ENCODE measurements at places on chromosomes 12 and 14.

GRCh38 chr12:109861689-109862314 lies 18.5 kb downstream of the GLTP start:
- no peak for DNase-seq

DNA sequence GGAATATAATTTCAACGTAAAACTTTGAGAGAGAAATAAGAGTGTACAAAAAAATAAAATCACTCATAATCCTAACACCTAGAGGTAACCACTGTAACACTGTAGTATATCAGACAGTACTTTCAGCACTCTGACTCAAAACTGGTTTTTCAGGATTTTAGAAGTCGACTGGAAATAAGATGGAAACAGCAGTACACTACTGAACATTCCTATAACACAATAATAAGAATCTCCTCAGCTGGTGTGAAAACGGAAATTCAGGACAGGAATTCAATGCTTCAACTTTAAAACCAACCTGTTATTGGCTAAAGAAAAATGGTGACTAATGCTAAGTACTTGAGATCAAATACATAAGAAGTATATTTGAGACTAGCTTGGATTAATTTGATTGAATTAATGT lies 12.3 kb upstream of the PITPNM2 start:
- DNase-seq: no peak

- DNase-seq: peak; percentile 25
Measured at GRCh38 chr14:58571769-58572472, 65.8 kb upstream of the DACT1 start.

GRCh38 chr12:29750131-29750927 lies 33.4 kb downstream of the TMTC1 start:
- DNase-seq: no peak

DNA sequence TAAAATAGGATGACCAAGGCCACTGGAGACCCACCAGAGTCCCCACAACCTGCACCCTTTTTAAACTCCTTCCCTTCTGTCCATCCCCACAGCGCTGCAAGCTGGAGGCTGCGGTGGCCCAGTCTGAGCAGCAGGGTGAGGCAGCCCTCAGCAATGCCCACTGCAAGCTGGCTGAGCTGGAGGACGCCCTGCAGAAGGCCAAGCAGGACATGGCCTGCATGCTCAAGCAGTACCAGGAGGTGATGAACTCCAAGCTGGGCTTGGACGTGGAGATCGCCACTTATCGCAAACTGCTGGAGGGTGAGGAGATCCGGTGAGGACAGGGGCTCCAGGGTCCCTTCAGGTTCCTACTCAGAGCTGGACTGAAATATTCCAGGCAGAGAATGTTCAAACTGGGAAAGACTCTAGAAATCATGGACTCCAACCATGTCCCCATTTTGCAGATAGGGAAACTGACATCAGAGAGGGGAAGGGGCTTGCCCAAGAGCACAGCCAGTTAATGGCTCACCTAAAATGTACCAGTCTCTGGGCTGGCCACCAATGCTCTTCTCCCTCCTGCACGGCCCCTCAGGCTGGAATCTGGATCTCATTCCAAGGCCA lies 17.2 kb downstream of the KRT85 start:
- DNase-seq: no peak

GRCh38 chr12:39490500-39491282 lies 47.8 kb upstream of the KIF21A start:
- DNase-seq: no peak

DNA sequence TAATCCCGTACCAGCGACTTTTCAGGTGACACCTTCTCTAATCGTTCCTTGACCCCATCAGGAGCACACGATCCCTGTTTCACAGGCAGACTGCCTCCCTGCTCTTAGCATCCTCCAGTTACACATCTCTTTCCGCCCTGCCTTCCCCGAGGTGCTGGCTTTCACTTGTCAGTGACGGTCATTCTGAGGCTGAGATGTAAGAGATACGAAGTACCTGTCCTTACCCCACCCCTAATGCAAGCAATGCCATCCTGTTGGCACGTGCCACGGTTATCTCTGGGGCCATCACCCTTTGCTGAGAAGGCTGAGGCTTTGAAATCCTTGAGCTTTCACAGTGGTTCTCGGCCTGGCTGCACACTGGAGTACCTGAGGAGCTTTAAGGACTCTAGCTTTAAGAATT lies 24.4 kb downstream of the B4GALNT3 start:
- no peak for DNase-seq

DNA sequence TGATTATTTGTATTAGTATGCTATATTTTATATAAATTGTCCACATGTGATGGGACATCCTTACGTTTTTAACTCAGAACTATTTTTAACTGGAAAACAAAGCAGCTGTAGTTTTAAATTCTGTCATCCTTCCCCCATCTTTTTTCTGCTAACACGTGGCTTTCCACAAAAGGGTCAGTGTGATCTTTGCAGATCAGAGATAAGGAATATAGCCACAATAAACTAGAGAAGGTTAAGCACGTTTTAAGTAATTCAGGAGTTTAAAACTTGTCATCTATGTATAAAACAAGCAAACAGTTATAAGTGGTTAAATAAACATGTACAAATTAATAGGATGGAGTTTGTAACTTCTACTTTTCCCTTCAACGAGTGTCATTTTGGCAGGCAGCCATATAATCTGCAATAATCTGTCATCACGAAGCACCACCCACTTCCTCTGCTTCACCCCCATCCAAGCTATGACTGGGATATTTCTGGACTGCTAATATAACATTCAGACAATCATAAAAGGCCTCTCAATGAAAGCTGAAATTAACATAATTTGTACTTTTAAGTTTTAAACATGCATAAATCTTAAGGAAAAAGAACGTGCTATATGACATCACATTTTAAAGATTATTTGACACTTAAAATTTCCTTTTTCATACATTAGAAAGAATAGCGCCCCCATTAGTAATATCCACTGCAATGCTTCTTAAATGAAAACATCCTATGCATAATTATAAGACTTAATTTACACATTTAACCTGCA lies 15.3 kb downstream of the TAOK3 start:
- peak; percentile 60 for DNase-seq

DNA sequence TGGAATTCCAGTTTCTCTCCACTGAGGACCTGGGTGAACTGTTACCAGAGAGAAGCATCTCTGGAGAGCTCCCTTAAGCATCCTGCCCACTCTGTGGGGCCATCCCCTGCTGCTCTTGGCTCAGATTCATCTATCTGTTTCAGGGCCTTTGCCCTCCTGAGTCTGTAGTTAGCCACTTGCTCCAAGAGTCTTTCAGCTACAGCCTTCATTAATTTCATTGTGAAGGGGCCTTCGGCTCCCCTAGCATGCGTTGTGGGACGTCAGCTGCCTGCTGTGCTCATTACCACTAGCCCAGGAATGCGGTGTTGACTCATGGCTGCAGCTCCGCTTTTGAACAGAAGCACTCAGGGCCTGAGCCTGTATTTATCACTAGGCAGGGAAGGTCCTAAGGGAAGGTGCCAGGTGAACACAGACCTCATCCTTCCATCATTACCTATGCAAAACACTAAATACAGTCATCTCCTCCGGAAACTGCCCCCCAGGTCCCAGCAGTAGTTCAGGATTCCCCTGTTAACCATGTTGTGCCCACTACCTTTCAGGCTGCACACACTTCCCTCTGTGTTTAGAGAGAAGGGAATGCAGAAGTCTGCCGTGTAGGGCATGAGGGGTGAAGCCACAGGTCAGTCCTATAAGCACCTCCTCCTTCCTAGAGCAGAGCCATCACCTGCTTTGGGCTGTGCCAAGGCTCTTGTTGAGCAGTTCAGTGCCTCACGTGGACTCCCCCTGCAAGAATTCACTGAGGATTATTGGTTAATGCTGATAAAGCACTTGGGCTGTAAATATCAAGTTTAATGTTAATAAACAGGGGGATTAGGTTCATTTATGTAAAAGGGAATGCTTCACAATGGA lies 191.4 kb downstream of the CACNA1C start:
- DNase-seq: no peak

DNA sequence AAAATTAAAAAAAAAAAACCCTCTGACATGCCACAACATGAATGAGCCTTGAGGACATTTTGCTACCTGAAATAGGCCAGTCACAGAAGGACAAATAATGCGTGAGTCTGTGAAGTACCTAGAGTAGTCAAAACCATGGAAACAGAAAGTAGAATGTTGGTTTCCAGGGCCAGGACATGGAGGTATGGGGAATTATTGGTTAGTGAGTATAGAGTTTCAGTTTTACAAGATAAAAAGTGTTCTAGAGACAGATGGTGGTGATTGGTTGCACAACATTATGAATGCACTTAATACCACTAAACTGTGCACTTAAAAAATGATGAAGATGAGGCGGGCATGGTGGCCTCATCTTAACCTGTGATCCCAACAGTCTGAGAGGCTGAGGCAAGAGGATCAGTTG lies 47.6 kb upstream of the ZFP36L1 start:
- no peak for DNase-seq

GRCh38 chr14:68677476-68677875 lies 115.4 kb downstream of the ZFP36L1 start:
- DNase-seq: no peak

DNA sequence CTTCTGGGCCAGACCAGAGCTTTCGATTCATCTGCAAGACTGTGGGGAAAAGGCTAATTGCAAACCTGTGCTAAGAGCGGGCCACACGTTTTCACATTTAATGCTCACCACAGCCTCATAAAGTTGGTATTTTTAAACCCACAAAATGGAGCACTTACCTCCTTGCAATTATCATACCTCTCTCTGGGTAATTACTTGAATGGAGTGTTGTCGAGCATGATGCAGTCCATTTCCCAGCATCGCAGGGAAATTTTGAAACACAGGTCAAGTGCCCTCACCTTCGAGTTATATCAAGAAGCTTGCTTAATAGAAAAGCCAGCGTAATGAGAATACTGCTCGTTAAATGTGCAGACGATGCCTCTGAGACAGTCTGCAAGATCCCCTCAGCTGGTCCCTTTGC lies 8.8 kb upstream of the IFI27L2 start:
- no peak for DNase-seq

DNA sequence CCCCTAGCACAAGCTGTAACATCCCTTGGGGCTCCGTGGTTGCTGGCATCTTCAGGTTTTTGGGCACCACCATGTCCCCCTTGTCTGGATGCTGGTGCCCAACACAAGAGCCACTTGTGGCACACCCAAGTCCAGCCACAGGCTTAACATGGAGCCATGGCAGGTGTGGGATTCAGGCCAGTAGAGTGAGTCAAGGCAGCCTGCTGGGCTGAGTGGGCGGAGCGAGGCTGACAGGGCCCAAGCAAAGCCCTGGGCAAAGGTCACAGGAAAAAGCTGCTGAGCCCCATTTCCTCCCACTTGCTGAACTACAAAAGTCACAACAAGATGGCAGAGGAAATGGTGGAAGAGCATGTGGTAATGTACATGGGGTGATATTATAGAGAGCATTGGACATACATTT lies 950.7 kb upstream of the FLRT2 start:
- DNase-seq: no peak

- no peak for DNase-seq
Measured at GRCh38 chr14:33675415-33676130, 275.3 kb downstream of the EGLN3 start.

DNA sequence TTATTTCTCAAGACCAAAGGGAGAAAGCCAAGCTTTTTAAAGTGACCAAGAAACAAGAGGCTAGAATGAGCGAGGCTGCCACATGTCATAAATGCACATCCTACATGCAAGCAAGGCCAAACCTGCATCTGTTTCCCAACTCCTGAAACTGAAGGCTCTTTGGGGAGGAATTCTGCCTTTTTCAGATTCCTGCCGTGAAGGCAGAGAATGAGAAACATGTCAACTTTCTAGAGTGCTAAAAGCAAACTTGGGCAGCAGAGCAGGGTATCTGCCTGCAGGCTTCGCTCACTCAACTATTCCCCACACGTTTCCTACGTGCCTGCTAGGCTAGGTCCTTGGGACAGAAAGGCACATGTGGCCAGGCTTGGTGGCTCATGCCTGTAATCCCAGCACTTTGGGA lies 15.2 kb downstream of the DPF3 start:
- DNase-seq: no peak

DNA sequence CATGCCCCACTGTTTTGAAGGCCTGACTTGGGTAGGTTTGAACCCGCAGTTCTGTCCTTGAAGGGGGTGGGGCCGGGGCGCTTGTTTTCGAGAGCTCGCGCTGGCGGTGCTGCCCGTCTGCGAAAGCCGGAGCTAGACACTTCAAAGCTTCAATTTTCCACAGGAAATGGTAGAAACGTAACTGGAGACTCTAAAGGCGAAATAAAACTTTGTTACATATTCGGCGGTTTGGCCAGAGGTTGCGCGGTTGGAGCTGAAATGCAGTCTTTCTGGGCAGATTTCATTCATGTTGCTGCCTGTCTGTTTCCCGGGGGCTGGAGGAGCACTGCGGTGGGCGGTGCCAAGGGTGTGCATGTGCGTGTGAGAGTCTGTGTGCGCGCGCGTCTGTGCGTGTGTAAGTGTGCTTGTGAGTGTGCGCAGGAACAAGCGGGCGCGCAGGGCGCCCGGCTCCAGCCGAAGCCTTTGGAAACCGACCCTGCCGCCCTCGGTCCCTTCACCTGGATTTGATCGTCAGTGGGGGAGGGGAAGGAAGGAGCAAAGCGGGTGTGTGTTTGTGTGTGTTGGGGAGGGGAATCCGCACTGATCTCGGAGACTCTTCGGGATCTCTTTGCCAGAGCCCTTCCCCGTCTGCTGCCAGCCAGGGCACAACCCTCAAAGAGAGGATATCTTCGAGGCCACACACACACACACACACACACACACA lies 227.7 kb upstream of the CRY1 start:
- DNase-seq: peak; percentile 88

DNA sequence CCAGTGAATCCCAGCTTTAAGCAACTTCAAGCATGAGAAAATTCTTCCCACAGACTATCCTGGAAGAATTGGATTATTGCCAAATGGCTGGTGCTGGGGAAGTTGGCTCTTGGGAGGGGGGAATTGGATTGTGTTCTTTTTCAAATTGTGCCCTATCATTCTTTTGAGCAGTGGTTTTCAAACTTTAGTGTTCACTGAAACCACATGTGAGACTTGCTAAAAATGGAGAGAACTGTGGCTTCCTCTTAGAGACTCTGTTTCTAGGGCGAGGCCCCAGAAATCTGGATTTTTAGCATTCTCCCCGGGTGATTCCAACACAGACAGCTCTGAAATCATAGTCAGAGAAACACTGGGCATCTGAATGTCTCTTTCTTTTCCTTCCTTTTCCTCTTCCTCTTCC lies 14.3 kb upstream of the OTUB2 start:
- DNase-seq: peak; percentile 57

- DNase-seq: no peak
Measured at GRCh38 chr14:99880651-99881420, 87.6 kb downstream of the EML1 start.

- no peak for DNase-seq
Measured at GRCh38 chr12:46794593-46795190, 31.1 kb downstream of the SLC38A4 start.

DNA sequence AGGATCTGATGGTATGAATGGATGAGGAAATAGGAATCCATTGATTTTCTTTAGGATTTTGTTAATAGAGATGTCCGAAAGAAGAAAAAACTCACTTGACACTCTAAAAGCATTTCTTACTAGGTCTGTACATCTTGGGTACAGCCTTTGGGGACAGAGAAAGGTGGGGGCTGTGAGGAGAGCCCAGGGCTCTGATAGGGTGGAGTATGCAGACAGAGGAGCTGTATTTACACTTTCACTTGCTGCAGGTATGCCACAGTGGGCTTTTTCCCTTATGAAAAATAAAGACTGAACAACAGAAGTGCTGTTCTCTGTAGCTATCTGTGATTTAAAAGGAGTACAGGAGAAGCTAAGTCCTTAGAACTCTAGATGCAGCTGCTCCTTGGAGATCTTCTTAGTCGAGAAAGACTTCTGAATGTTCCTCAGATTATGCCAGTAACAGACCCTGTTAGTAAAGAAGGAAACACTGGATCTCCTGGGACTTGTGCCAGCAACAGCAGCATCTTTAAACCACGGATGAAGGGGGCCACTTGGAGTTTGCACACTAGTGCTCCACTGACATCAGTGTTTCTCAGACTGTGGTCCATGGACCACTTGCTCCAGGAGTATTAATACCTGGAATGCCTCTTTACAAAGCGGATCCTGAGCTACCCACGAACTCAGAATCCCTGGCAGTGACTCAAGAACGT lies 19.4 kb upstream of the RTRAF start:
- no peak for DNase-seq

Data from central memory CD4-positive, alpha-beta T cell (primary cell).